ENCODE measurements at places on chromosomes 12 and 14.

- no peak for DNase-seq
Measured at GRCh38 chr14:80313806-80314205, 102.5 kb upstream of the DIO2 start.

DNA sequence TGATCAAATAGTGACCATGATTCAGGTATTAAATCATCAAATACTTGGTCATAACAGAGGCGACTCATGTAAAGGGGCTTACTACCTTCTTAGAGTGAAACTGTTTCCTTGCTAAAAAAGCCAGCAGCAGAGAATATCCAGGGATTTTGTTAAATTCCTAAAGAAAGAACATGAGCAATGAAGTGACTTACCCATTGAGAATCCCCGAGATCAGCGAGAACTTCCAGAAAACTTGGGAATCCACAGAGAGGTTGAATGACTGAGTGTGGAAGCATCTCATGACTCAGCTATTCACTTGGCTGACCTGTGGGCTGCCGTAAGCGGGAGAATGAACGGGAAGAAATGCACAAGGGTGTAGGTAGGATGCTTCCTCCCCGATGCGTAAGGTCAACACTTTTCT is 85.3 kb upstream of the KCNA1 start:
- DNase-seq, result no peak

DNA sequence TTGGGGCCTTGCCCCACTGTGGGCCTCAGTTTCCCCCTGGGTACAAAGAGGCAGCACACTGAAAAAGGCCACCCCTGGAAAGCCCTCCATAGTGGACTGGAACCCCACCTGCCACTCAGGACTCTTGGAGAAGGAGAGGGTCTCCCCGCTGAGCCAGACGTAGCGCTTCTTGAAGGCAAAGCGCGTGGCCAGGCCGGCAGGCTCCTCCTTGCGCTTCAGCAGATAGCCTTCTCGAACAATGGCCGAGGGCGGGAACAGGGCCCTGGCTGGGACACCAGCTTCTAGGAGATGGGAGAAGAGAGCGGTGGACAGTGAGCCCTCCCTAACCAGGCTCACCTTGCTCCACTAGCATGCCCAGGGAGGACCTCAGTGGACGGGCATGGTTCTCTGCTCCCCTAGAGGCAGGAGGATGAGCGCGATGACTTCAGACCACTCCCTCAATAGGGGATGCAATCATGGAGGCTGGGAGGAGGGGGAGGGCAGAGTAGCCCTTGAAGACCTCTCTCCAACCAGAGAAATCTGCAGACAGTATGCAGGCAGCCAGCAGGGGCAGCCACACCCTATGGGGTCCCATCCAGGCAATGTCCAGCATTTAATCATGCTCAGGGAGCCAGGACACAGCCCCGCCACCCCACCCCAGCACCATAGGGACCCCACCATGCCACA is 29.8 kb downstream of the RASAL1 start:
- DNase-seq, result no peak

DNA sequence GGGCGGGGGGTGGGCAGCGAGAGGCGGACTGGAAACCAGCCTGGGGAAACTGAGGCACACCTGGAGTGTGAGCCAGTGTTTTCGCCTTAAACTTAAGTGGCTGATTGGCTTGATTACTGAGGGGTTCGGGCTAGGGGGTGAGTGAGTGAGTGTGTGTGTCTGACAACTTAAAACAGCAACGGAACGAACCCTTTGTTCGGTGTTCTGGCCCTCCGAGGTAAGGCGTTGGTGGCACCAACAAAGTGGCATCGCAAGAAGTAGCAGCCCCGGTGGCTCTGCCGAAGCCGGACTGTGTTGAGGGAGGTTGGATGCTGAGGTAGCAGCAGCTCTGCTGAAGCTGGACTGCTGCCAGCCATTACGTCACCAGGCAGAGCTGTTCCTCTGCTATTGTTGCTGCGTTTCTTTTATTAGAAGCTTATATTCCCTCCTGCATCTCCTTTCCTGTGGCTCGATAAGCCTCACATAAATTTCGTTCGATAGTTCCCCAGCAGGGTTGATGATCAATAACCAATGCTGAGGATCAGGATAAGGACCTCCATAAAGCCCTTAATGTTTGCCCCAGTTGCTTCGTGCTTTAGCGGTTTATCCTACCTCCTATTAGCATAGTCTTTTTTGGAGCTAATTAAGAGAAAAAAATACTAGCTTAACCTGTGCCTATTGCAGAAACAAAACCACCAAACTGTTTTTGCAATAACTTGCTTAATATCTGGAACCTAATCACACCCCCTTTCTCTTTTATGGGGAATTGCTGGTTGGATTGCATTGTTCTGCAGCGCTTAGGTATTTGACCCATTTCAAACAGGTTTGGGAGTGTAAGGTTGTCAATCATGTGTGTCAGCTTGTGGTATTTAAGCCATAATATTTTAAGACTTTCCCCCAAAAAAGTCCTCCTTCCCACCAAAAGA is 1.3 kb downstream of the GPR137C start:
- DNase-seq, result peak; percentile 98

DNA sequence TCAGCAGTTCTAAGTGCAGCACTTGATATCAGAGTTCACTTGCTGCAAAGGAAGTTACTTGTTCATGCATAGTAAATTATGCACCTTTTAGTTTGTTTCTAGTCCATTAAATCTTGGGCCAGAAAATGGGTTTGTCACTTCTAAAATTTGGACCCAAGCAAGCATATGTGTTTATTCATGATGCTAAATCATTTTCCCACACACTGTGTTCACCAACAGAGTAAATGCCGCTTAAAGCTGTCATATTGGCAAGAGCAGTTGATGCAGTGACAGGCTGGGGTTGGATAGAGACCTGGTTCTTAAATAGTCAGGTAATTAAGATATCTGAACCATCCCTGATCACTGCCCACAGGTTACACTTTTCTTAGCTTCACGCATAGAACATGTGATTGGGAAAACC is 409.7 kb downstream of the EGLN3 start:
- DNase-seq, result no peak

- no peak for DNase-seq
Measured at GRCh38 chr12:13440844-13441243, 244.3 kb downstream of the EMP1 start.

- no peak for DNase-seq
Measured at GRCh38 chr12:50013361-50014147, 11.7 kb downstream of the RACGAP1 start.

DNA sequence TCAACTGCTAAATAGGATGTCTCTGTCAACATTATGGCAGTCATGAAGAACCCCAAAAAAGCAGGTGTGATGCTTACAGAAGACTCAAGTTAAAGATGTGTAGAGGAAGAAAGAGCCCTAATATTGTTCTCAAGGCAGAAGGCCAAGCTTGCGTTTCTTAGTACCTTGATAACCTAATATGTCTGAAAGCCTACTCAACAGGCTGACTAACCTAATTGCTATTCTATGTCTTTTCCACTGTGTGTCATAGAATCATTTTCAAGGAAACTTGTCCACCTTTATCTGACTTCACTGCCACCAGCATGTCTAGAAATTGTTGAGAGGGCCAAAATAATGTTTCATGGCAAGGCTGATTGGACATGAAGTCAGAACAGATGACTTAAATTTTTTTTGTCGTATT is 373.2 kb downstream of the BTG1 start:
- no peak for DNase-seq

- DNase-seq, result no peak
Measured at GRCh38 chr12:27577688-27578087, 53.7 kb downstream of the PPFIBP1 start.

GRCh38 chr12:109716512-109717389 is 3.1 kb downstream of the FAM222A start:
- peak; percentile 96 for DNase-seq

Data from cerebellar cortex (tissue), 1 donor.